ENCODE measurements at places on chromosomes 7 and 10. TPM values are rescaled to one million over a fixed set of nuclear protein-coding genes. Genes with fewer than 3 reads are reported as not detected.

DNA sequence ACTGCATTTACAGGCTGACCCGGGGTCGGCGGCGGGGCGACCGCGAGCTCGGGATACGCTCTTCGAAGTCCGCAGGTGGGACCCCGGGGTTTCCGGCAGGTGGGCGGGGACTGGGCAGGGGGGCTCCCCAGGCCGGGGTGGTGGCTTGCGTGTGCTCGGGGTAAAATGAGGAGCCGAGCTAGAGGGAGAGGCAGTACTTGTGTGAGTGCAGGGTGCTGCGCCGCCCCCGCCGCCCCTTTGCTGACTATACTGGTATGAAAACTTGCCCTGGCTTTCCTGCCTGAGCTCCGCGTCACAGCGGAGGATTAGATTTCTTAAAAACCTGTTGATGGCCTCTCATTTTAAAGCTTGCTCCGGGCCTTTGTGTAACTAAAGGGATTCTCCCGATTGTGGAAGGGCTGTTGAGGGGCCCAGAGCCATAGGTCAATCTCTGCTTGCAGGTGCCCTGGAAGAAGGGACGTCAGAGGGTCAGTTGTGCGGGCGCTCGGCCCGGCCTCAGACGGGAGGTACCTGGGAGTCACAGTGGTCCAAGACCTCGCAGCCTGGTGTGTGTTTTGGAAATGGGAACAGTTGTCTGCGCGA, 488 bp downstream of the ARMC10 start:
- H3K27ac ChIP-seq = peak overlapping the region; percentile 81
- peaks cover 18% of the 10 kb centered on the region for H3K4me1 ChIP-seq
- no peaks in the 10 kb centered on the region for H3K36me3 ChIP-seq
- peak overlapping the region; percentile 77 for H3K4me3 ChIP-seq
- no peaks in the 10 kb centered on the region for H3K27me3 ChIP-seq
- peak; percentile 69 for DNase-seq

DNA sequence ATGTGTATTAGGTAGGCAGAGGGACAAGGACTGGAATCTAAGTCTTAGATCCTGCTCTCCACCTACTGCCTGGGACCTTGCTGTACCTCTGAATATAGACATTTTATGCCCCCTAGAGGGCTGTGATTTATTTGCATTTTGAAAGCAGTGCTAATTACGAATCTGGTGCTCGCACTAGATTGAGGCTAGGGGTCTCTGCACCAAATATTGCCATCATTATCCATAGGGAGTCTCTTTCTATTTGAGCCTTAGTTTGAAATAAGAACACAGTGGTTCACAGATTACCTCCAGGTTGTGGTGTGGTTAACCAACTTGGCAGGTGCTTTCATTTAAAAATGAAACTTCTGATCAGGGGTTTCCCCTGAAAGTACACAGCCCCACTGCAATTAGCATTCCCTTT, 41.8 kb downstream of the CNNM1 start:
- no peak overlapping the region for H3K4me3 ChIP-seq
- DNase-seq = no peak
- H3K36me3 ChIP-seq = no peaks in the 10 kb centered on the region
- no peak overlapping the region for H3K27ac ChIP-seq

The C10orf53 gene
- total RNA-seq = not detected

The TRPV5 gene
- not detected for total RNA-seq

- no peaks in the 10 kb centered on the region for H3K27me3 ChIP-seq
- H3K4me3 ChIP-seq = no peak overlapping the region
- H3K4me1 ChIP-seq = no peaks in the 10 kb centered on the region
- no peak for DNase-seq
These were observed 14.7 kb downstream of the MMS19 start for GRCh38 chr10:97483506-97483905.

- H3K36me3 ChIP-seq = peaks cover 15% of the 10 kb centered on the region
- H3K27ac ChIP-seq = no peak overlapping the region
- DNase-seq = no peak
- H3K4me1 ChIP-seq = no peaks in the 10 kb centered on the region
These were observed 20.4 kb downstream of the MKRN1 start for GRCh38 chr7:140458916-140459315.

The PRRT4 gene
- 0.51 TPM for total RNA-seq

- H3K4me3 ChIP-seq = no peak overlapping the region
- H3K36me3 ChIP-seq = no peaks in the 10 kb centered on the region
- H3K27ac ChIP-seq = no peak overlapping the region
- no peaks in the 10 kb centered on the region for H3K27me3 ChIP-seq
These were observed 324.7 kb downstream of the ADARB2 start for GRCh38 chr10:1412531-1413189.

The ANKRD30A gene
- not detected for total RNA-seq

DNA sequence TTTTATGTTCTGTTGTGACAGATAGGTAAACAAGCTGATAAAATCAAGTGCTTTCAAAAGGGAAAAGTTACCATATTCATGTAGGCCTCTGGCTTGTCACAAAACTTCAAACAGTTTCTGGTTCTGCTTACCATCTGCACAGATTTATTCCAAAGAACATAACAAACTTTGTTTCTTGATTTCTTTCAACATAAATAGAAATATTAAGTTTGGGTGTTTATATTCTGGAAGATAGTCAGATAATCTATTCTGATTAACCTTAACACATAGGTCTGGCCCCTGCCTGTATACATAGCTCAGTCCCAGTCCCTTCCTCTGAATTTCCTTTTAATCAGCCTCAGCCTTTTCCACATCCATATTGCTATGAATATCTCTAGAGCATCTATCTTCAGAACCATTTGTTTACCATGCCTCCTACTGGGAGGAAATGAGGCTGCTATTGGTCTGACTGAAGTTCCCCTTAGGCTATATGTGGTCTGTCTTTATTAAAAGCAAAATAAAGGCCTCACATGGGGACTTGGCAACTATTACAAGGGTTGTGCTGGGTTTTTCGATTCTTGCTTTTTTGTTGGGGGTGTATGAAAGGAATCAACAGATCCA, 319.0 kb downstream of the HPSE2 start:
- H3K27ac ChIP-seq = no peak overlapping the region
- no peak overlapping the region for H3K4me3 ChIP-seq
- no peaks in the 10 kb centered on the region for H3K27me3 ChIP-seq
- DNase-seq = no peak

The HTRA1 gene
- not detected for total RNA-seq

The SPDYE16 gene
- total RNA-seq = 0.49 TPM

DNA sequence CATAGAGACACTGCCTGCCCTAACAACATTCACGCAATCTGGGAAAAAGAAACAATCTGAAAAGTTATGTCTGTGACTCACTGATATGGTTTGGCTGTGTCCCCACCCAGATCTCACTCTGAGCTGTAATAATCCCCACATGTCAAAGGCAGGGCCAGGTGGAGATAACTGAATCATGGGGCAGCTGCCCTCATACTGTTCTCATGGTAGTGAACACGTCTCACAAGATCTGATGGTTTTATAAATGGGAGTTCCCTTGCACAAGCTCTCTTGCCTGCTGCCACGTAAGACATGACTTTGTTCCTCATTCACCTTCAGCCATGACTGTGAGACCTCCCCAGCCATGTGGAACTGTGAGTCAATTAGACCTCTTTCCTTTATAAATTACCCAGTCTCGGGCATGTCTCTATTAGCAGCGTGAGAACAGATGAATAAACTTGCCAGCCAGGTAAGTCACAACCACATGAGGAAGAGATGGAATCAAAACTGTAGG, 341.5 kb upstream of the AOAH start:
- DNase-seq = no peak
- no peaks in the 10 kb centered on the region for H3K36me3 ChIP-seq
- no peaks in the 10 kb centered on the region for H3K27me3 ChIP-seq
- H3K4me3 ChIP-seq = no peak overlapping the region
- no peak overlapping the region for H3K27ac ChIP-seq
- no peaks in the 10 kb centered on the region for H3K4me1 ChIP-seq

- no peak overlapping the region for H3K27ac ChIP-seq
- DNase-seq = no peak
- H3K27me3 ChIP-seq = no peaks in the 10 kb centered on the region
- peaks cover 63% of the 10 kb centered on the region for H3K4me1 ChIP-seq
- no peaks in the 10 kb centered on the region for H3K36me3 ChIP-seq
These were observed 35.5 kb downstream of the VOPP1 start for GRCh38 chr7:55536619-55537457.

The TMEM273 gene
- 15.0 TPM for total RNA-seq

DNA sequence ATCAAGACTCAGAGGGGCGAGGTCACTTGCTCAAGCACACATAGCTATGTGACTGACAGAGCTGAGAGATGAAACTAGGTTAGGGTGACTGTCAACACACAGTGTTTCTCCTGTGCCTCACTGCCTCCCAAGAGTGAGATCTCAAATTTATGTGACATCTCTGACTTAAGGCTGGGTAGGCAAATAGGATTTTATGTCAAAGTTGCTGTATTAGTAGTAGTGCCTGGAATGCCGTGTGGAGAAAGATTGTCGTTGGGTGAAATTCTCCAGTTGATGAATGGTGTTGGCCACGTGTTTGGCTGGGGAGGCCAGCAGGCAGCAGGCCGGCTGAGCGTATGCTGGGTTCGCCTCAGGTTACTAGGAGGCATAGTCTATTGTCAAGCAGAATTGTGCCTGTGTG, 148.3 kb upstream of the BMPER start:
- H3K27me3 ChIP-seq = no peaks in the 10 kb centered on the region
- no peak for DNase-seq
- no peaks in the 10 kb centered on the region for H3K4me1 ChIP-seq
- no peaks in the 10 kb centered on the region for H3K36me3 ChIP-seq
- H3K4me3 ChIP-seq = no peak overlapping the region

DNA sequence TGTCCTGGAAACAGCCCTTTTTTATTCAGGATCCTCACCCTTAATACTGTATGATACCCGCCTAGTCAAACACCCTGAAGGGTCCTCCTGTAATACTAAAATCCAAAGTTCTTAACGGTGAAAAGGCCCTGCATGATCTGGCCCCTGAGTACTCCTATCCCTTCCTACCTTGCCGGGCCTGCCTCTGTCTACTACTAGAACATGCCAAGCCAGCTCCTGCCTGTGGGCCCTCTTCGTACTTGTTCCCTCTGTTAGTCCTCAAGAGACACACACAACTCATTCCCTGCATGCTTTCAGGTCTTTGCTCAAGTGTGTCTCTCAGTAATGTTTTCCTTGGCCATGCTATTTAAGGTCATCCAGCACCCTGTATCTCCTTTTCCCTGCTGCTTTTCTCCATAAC, 5.0 kb upstream of the WAPL start:
- no peak overlapping the region for H3K27ac ChIP-seq
- no peak for DNase-seq
- peaks cover 16% of the 10 kb centered on the region for H3K4me1 ChIP-seq
- no peak overlapping the region for H3K4me3 ChIP-seq

GRCh38 chr10:63576501-63576900, 55.3 kb downstream of the REEP3 start:
- H3K27ac ChIP-seq = no peak overlapping the region
- DNase-seq = no peak
- no peaks in the 10 kb centered on the region for H3K27me3 ChIP-seq
- no peaks in the 10 kb centered on the region for H3K4me1 ChIP-seq
- H3K4me3 ChIP-seq = no peak overlapping the region

The ITIH5 gene
- total RNA-seq = not detected

DNA sequence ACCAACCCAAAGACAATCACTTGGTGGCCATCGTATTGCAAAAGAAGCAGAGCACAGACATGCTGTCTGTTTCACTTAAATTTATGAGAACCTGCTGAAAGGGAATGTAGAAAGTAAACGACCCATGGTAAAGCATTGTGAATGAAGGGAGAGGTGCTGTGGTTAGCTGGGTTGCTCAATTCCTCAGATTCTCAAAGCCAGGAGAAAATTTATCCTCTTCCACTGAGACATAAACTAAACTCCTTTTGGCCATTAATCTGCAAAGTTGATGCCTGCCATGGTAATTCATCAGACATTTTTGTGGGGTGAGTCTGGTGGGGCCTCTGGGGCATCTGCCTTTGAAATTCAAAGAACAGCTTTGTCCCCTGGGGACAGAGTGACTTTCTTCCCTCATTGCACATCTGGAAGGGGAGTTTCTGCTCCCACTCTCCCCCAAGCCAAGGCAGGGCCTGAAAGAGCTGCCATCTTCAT, 951.0 kb downstream of the LRMDA start:
- no peaks in the 10 kb centered on the region for H3K36me3 ChIP-seq
- H3K4me1 ChIP-seq = no peaks in the 10 kb centered on the region
- no peak overlapping the region for H3K4me3 ChIP-seq
- H3K27me3 ChIP-seq = no peaks in the 10 kb centered on the region

DNA sequence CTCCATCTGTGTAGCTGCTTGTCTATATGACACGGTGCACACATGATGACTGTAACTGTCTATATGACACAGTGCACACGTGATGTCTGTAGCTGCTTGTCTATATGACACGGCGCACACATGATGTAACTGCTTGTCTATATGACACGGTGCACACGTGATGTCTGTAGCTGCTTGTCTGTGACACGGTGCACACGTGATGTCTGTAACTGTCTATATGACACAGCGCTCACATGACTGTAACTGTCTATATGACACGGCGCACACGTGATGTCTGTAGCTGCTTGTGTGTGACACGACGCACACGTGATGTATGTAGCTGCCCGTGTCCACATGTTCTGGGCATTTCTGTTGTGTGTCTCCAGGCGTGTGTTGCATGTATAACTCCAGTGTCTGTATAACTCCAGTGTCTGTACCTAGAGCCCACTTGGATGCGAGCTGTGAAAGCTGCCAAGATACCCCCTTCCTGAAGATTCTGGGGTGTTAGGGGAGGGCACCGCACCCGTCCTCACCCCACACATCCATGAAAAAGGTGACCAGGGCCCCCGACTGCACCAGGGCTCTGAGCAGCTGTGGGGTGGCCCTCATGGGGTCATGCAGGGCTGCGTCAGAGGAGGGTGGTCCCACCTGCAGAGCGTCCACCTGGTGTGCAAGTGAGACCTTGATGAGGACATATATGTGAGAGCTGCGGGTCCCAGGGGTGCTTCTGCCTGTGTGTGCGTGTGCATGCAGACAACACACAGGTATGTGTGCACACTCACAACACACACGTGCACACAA, 137.9 kb downstream of the ELFN1 start:
- H3K36me3 ChIP-seq = no peaks in the 10 kb centered on the region
- DNase-seq = no peak
- H3K27me3 ChIP-seq = no peaks in the 10 kb centered on the region
- H3K27ac ChIP-seq = no peak overlapping the region
- H3K4me3 ChIP-seq = no peak overlapping the region
- no peaks in the 10 kb centered on the region for H3K4me1 ChIP-seq

DNA sequence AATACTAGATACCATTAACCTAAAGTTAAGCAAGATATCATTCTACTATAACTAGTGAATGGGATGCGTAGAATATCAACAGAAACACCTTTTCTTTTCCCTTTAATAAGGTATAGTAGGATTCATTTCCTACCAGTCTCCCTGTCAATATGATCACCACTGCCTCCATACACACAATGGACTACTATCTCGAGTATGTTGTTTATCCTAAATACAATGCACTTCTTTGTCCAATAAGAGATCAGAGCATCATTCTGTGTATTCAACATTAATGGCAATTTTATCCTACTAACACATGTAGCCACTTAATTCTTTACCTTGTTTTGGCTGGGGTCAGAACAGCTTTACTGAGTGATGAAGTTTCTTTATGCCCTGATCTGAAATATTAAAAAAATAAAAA, 276.3 kb downstream of the TFEC start:
- H3K4me1 ChIP-seq = no peaks in the 10 kb centered on the region
- no peaks in the 10 kb centered on the region for H3K27me3 ChIP-seq
- H3K36me3 ChIP-seq = no peaks in the 10 kb centered on the region
- H3K27ac ChIP-seq = no peak overlapping the region

- no peak for DNase-seq
- no peak overlapping the region for H3K27ac ChIP-seq
- no peak overlapping the region for H3K4me3 ChIP-seq
- H3K4me1 ChIP-seq = no peaks in the 10 kb centered on the region
- no peaks in the 10 kb centered on the region for H3K27me3 ChIP-seq
These were observed 45.8 kb upstream of the MNX1 start for GRCh38 chr7:157056246-157056645.

All from naive thymus-derived CD4-positive, alpha-beta T cell (primary cell).